ENCODE measurements at places on chromosomes 2 and 18. TPM values are rescaled to one million over a fixed set of nuclear protein-coding genes. Genes with fewer than 3 reads are reported as not detected.

DNA sequence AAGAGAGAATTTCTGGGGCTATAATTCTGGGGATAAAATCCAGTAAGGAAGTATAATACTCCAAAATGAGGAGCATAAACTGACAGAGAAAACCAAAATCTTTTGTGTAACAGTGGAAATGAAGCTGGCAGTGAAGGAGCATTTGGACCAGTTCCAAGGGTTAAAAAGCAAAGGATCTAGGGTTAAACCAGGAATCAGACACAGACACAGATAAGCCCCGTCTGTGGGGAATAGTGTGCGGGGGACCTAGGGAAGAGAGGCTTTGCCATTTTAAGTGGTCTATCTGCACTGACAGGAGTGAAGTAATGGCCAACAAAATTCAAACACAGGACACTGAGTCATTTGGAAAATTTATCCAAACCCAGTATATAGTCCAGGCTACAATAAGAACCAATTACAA is 23.4 kb downstream of the SAP130 start:
- no peak for DNase-seq

The CNGA3 gene
- total RNA-seq, result 0.10 TPM

DNA sequence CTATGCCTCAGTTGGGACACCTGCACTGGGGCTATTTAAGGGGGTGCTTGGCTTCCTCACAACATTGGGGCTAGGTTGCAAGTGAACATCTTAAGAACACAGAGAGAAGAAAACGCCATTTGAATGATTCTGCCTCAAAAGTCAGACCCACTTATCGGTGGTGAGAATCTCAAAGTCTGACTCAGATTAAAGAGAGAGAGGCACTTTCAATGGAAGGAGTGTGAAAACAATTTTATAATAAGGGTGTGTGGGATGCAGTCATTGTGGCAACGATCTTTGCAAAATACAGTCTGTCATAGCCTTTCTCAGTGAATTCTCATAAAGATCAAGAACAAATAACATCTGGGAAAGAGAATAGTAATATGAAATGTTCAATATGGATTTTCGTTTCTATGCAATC is 41.8 kb downstream of the CCDC102B start:
- DNase-seq, result no peak

GRCh38 chr18:21115519-21116411 is 4.2 kb upstream of the ROCK1 start:
- DNase-seq, result no peak

GRCh38 chr2:8684878-8685696 is 3.2 kb downstream of the ID2 start:
- peak; percentile 91 for DNase-seq

The IGFBP2 gene
- total RNA-seq, result 28.2 TPM

The SERPINB13 gene
- not detected for total RNA-seq

The OSGEPL1 gene
- 7.2 TPM for total RNA-seq

The LYPD6B gene
- total RNA-seq, result 0.79 TPM

GRCh38 chr18:28189400-28190239 is 12.7 kb upstream of the CDH2 start:
- no peak for DNase-seq

The OTOS gene
- not detected for total RNA-seq

GRCh38 chr2:86037141-86037794 is 68.4 kb downstream of the POLR1A start:
- peak; percentile 89 for DNase-seq

Measured in left lung (tissue), 14 donors.